ENCODE measurements at places on chromosomes 3 and 15.

GRCh38 chr3:181383760-181384159 lies 328.0 kb upstream of the SOX2 start:
- DNase-seq = no peak

GRCh38 chr15:64090527-64090926 lies 3.1 kb downstream of the CIAO2A start:
- no peak for DNase-seq

GRCh38 chr3:13233487-13234485 lies 160.6 kb upstream of the IQSEC1 start:
- DNase-seq = no peak

GRCh38 chr15:74585191-74585590 lies 30.4 kb upstream of the CLK3 start:
- no peak for DNase-seq

DNA sequence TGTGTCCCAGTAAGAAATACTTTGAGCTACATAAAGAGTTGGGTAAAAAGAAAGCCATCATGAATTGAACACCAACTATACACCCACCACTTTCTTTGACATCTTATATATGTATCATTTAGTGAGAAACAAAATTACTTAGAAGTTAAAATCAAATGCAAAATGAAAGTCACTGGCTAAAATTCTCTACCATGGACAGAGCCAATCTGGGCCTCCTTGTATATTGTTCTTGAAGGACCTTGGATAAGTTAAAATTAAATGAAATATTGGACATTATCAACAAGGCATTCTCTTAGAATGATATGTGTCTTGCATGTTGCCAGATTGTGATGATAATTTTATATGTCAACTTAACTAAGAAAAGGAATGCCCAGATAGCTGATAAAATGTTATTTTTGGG lies 64.2 kb upstream of the CHL1 start:
- no peak for DNase-seq

GRCh38 chr3:151156618-151157216 lies 46.3 kb downstream of the GPR171 start:
- no peak for DNase-seq

- DNase-seq = no peak
Measured at GRCh38 chr3:13405614-13406013, 14.5 kb downstream of the NUP210 start.

DNA sequence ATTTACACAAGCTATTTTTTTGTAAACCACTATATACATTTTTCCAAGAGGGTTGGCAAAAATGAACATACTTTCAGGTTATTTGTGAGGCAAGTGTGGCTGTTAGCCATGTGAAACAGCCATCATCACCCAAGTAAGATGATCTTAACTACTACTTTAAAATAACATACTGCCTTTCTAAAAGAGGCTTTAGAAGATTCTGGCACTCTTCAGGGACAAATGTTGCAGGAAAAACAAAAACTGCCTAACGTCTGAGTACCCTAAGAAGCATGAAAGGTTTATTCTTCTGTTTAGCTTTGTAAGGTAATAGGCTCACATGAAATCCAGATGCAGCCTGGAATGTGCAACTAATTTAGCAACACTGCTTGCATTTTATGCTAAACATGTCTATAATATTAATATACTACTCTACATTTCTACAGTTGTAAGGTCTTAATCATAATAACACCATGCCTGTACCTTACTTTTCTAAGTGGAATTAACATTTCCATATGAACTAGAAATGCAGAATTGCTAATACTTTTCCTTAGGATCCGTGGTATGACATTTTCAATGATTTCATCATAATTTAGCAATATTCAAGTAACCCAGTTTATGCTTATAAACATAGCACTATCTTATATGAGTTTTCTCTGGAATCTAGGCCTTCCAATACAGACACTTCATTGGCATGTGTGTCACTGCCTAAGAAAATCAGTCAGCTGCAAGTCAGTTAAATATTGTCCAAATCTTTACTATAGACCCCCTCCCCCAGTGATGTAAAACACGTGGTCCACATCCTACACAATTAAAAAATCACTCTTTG lies 4.5 kb upstream of the LSAMP start:
- no peak for DNase-seq

GRCh38 chr15:91488452-91488851 lies 365.1 kb upstream of the SLCO3A1 start:
- DNase-seq = no peak

DNA sequence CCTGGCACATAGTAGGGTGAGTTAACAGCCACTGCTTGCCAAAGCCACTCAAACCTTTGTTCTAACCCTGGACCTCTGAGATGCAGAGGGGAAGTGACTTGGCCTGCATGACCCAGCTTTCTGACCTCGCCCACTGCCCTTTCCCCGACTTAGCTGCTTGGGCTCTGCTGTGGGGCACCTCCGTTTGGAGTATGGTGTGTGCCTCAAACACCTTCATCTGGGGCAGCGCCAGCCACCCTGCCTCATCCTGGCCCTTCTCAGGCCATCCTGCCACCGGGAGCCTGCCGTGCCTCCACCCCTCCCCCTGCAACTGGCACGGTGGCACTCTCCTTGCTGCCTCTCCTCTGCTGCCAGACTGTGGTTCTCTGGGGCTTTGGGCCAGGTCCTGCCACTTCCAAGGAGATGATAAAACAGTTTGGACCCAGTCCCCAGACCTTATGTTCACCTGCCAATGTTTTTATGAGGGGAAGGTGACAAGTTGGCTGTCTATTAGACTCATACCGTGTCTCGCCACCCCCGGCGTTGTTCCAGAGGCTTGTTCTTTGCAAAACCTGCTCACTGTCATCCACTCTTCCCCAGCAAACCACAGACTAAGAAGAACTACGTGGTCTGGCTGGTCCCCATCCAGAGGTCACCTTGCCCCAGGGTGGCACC lies 32.2 kb downstream of the SLC6A6 start:
- no peak for DNase-seq

GRCh38 chr15:80835336-80835735 lies 56.2 kb downstream of the CEMIP start:
- no peak for DNase-seq

DNA sequence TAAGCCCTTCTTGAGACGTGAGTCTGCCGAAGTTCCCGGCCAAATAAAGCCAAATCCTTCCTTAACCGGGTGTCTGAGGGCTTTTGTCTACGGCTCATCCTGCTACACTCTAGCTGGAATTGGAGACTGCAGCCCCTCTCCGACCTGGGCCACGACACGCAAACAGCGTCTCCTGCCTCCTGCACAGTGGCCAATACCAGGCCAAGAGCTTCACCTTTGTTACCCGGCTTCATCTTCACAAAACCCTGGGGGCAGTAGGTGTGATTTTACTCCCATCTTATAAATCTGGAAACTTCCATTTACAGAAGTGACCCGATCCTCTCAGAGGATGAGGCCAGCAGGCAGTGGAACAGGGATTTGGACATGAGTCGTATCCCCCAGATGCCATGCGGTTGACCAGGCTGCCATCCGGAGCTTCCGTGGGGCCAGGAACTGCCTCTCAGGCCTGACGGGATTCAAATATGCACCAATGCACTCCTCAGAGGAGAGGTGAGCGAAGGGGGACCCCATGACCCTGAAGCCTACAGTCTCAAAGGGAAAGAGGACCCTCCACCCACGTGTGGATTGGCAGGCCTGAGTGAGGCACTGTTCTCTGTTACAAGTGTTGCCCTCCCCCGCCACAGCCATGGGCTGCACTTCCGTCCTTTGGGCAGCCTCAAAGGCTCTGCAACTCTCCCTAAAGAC lies 53.2 kb upstream of the KLF13 start:
- DNase-seq = no peak

DNA sequence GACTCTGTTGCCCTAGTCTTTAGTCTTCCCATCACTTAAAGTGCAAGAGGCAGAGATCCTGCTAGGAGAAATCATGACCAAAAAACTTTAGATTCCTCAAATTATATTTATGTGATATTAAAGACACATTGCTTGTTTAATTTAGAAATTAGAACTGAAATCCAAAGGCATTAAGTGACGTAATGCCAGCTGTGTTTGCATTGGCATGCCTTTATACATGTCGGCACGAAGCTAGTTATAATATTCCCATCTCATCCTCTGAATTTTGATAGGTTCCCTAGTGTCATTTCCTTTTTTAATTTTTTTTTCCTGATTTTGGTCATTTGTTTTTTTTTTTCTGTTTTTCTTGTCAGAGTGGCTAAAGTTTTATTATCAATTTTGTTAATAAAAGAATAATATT lies 203.5 kb upstream of the ZBTB20 start:
- no peak for DNase-seq

- DNase-seq = no peak
Measured at GRCh38 chr15:94744080-94744793, 512.9 kb downstream of the MCTP2 start.

DNA sequence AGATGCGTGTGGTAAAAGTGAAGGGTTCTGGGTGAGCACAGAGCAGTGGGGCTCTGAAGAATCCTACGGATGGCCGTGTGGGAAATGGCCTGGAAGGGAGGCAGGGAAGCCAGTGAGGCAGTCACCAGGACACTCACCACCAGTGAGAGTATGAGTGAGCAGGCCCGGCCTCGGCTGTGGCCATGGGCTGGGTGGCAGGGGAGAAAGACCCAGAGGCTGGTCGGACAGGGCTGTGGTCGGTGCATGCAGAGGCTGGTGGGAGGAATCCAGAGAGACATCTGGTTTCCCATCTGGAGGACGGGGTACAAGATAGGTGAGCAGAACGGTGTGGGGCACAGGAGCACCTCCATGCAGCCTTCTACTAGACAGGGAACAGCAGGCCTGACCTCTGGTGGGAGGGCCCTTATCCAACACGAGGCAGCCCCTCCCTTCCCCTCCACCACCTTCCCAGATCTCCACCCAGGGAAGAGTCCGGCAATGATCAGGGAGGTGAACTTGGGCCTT lies 10.1 kb downstream of the PCSK6 start:
- no peak for DNase-seq

GRCh38 chr15:80580536-80581260 lies 114.4 kb upstream of the ABHD17C start:
- no peak for DNase-seq

DNA sequence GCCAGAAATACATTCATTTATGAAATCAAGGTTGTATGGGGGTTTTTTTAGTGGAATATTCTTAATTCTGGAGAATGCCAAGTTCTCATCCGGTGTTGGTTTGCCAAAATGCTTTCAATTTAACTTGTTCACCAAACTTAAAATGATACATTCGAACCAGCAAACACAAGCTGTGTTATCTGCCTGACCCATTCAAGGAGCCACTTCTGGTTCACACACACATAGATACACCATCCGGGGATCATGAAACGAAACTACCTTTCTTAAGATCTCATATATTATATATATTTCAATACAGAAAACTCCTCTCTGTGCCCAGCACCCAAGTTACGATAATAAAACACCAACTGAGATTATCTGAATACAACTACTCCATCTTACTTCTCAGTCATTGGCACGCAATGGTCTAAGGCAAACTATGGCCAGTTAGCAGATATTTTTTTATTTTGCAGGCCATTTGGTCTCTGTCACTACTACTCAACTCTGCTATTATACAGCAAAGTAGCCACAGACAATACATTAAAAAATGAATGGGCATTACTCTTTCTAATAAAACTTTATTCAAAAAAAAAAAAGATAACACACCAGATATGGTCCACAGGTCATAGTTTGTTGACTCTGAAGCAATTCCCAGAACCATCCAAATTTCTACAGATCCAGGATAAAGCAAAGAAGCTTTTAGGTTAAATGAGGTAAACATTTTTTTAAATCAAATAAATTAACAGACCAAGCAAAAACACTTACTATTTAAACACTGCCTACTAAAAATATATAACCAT lies 89.6 kb downstream of the TBL1XR1 start:
- DNase-seq = no peak

DNA sequence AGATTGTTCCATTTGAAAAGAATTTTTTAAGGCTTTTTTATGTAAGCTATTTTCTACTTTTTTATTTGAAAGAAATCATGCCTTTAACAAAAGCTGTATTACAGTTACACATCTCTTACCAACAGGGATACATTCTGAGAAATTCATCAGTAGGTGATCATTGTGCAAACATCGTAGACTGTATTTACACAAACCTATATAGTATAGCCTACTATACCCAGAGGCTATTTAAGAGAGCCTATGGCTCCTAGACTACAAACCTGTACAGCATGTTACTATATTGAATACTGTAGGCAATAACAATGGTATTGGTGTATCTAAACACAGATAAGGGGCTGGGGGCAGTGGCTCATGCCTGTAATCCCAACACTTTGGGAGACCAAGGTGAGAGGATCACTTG lies 43.1 kb downstream of the PEAK1 start:
- no peak for DNase-seq

DNA sequence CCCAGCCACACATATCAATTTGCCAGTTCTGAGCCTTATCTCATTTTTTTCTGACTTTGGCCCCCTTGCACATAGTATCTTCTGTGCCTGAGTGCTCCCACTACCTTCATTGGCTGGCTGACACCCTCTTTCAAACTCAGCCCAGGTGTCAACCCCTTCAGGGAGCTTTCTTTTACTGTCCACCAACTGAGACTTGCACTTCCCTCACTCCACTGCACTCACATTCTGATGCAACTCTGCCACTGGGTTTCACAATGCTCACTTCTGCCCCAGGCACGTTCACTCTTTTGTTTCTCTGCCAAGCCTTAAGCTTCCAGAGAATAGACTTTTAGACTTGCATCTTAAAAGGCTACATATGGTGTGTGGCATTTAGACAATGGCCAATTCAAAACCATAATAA lies 101.5 kb upstream of the CBLB start:
- no peak for DNase-seq

DNA sequence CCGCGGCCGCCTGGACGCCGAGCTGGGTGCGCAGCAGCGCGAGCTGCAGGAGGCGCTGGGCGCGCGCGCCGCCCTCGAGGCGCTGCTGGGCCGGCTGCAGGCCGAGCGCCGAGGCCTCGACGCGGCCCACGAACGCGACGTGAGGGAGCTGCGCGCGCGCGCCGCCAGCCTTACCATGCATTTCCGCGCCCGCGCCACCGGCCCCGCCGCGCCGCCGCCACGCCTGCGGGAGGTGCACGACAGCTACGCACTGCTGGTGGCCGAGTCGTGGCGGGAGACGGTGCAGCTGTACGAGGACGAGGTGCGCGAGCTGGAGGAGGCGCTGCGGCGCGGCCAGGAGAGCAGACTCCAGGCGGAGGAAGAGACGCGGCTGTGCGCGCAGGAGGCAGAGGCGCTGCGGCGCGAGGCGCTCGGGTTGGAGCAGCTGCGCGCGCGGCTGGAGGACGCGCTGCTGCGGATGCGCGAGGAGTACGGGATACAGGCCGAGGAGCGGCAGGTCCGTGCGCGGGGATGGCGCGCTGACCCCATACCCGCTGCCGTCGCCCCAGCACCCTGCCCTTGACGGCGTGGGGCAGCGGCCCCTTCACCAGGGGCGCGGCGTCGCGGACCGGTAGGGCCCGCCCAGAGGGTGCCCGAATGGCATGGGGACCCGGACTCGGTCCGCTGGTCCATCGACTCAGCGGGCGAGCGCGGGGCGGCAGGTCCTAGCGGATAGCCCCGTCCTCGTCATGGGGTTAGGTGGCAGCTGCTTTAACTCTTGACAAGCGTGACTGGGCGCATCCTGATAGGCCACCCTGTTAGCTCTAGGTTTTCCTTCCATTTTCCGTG lies 848 bp downstream of the SYNM start:
- DNase-seq = no peak
